ENCODE measurements at places on chromosomes 6 and 20. TPM values are rescaled to one million over a fixed set of nuclear protein-coding genes. Genes with fewer than 3 reads are reported as not detected.

- DNase-seq = no peak
Measured at GRCh38 chr6:149487316-149487715, 2.5 kb upstream of the ZC3H12D start.

DNA sequence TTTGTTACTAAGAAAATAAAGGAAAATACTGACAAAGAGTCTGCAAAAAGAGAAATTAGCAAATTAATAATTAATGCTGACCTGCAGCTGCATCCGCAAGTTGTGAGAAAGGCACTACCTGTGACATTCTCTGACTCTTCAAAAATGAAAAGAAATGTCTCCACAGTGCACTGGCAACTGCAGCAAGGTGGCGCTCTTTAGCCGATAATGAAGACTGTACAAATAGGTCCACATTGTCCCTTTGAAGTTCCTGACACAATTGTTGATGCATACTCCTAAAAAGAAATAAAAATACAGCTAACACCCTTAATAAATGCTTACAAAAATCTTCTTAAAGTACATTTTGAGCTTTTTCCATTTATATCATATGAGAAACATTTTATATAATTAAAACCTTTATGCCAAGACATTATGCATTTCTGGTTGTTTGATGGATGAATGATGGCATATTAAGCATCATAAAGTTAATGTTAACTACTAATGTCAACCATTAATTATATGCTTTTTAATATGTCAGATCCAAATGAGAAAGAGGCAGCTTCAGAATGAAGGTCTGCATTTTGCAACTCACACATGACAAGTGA lies 96.5 kb downstream of the MMS22L start:
- DNase-seq = peak; percentile 45

DNA sequence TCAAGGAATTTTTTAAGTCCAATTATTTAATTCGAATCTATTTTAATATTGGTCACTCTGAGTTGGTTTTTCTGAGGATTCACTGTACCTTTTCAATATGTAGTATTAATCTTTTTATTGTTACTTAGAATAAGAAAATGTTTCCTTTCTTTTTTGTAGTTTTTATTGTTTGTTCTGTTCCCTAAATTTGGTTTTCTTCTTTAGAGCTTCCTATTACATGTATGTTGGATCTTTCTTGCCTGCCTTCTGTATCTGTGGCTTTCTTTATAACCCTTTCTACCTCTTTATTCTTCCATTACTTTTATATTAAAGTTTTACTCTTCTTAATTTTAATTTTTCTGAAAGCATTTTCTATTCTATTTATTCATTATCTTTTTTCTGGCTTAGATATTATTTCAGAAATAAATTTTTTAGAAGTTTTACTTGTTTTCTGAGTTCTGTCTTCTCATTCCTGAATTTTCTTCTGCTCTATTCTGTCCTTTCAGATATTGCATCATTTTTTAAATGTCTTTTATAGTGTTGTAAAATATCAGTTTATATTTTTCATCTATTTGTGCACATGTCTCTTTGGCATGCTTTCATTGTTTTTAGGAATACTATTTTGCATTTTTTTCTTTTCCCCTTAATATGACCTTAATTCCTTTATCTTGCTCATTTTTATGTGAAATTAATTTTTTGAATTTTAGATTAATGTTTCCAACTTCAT lies 33.6 kb upstream of the UST start:
- DNase-seq = no peak

- DNase-seq = no peak
Measured at GRCh38 chr20:36115925-36116324, 38.6 kb upstream of the EPB41L1 start.

The SYCP2L gene
- total RNA-seq = not detected

The SPAG4 gene
- 0.30 TPM for total RNA-seq

- no peak for DNase-seq
Measured at GRCh38 chr20:6295127-6295866, 172.5 kb upstream of the FERMT1 start.

The SYNJ2 gene
- total RNA-seq = 68.5 TPM
